ENCODE measurements at places on chromosomes 12 and 14.

DNA sequence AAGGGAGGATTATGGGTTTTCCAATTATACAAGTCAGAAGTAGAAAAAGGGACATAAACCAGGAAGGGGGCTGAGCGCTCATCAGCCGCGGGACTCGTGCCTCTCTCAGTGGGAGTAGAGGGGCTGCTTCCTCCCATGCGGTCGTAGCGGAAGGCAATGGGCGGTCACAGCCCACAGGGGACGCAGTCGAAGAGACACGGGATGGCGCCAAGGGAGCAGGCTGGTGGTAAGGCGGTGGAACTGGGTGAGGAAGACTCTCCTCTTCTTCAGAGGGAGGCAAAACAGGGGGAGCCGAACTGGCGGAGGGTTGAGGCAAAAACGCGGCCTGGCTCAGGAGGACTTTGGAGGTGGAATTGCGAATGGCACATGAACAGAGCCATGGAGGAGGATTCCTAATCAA, 677.7 kb downstream of the TMEM121 start:
- no peak for DNase-seq

- no peak for DNase-seq
Observed at GRCh38 chr12:119222222-119222951, 43.7 kb downstream of the HSPB8 start.

DNA sequence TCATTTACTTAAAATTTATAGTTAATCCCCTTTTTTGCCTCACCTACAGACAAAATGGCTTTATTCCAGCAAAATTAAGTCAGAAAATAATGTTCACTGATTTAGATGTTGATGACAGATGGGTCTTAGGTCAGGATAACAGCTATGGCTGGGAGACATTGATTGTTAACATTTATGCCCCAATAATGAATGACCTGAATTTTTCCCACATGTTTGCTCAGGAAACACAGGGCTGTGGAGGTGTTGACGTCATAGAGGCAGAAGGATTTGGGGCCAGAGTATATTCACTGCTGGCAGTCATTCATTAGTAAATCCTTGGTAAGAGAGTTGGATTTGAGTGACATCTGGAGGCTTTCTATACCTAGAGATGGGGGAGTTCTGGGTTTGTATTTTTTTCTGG, 121.3 kb downstream of the PDE3A start:
- no peak for DNase-seq

DNA sequence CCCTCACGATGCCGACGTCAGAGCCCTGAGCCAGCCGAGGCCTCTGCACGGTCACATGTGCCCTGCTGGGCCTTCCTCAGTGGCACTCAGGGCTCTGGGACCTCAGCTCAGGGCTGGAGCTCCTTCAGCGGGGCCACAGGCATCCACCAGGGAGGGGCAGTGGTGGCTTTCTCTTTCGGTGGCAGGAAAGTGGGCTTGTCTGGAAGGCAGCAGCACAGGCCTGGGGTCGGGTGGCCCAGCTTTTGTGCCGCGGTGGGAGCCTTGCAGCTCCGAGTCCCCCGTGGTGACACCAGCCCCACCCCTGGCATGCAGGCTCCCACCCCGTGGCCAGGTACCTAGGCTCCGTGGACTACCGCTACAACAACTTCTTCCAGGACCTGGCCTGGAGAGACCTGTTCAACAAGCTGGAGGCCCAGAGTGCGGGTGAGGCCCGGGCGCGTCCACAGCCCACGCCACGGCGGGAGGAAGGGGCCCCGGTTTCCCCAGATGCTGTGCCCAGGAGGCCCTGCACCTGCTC, 14.2 kb upstream of the TEX22 start:
- no peak for DNase-seq

- DNase-seq, result no peak
Observed at GRCh38 chr14:90381011-90381786, 15.6 kb upstream of the CALM1 start.

- no peak for DNase-seq
Observed at GRCh38 chr14:102571478-102572042, 20.9 kb upstream of the RCOR1 start.

DNA sequence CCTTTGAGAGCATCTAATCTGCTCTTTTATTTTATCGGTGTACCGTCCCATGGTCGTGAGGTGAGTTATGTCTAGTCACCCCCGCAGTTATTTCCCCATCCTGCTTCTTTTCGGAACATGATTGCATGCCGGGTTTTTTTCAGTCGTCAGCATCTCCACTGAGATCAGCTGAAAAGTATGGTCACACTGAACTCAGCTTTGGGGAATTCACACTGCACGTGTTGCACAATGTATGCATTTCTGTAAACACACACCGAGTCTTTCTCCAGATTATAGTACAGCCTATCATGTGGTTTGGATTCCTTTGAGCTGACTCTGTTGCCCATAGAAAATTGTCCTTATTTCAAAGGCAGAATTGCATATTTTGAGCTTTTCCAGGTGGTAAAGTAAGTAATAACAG, 24.6 kb downstream of the PLXNC1 start:
- no peak for DNase-seq
